ENCODE measurements at places on chromosomes 5 and 9.

DNA sequence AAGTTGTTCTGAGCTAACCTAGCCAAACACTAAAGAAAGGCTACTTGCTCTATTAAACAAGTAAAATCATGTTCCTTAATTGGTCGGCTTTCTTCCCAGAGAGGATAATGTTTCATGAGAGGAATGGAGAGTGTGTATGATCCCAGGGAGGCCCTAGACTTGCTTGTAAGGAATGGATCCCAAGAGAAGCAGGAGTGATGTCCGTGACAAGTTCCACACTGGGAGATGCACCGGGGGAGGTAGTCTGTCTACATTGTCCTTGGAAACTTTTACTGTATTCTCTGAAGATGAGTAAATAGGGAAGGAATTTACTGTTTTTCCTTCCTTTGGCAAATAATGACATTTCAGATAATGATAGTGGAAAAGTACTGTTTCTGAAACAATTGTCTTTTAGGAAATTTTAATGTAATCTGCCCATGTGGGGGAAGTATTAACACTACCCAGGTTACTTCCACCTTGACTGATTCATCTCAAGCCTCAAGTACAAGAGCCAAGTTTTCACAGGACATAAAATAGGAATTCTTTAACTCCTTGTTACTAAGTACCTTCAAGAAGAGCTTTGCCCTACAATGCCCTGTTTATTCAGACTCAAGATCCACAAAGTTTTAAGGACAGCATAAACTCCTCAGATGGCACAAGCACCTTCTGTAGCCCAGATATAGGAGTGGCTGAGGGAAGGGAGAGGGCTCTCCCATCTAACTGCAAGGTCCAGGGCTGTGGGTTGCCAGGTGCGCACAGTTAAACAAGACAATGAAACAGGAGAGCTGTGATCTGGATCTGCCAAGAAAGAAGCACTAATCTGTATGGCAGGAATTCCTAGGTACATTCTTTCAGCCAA, 152.1 kb downstream of the GNA14 start:
- no peak for DNase-seq

GRCh38 chr9:35798658-35799374, 7.4 kb downstream of the NPR2 start:
- no peak for DNase-seq

GRCh38 chr5:1943481-1943880, 60.8 kb upstream of the IRX4 start:
- no peak for DNase-seq

DNA sequence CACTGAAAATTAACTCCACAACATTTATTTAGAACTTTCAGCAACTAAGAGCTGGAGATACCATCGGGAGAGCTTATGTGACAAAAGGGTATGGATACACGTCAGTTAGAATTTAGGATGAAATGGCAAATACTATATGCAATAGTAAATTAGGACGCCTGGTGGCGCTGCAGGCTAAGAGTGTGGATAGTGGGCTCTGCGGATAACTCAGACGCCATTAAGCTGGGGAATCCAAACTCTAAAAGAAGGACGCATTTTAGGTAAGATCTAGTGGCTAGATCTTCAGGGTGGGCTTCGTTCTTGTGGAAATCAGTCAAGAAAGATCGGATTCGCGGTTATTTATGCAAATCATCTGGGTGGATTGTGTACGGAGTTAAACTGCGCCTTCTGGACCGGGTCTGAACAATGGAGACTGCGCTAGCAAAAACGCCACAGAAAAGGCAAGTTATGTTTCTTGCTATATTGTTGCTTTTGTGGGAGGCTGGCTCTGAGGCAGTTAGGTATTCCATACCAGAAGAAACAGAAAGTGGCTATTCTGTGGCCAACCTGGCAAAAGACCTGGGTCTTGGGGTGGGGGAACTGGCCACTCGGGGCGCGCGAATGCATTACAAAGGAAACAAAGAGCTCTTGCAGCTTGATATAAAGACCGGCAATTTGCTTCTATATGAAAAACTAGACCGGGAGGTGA, at the start of gene PCDHB5:
Gene PCDHB5 (plus strand): TSS at position 177 of the 688 bp plus-strand sequence. CDS start 229 bp downstream, at position 406.
- DNase-seq = no peak

DNA sequence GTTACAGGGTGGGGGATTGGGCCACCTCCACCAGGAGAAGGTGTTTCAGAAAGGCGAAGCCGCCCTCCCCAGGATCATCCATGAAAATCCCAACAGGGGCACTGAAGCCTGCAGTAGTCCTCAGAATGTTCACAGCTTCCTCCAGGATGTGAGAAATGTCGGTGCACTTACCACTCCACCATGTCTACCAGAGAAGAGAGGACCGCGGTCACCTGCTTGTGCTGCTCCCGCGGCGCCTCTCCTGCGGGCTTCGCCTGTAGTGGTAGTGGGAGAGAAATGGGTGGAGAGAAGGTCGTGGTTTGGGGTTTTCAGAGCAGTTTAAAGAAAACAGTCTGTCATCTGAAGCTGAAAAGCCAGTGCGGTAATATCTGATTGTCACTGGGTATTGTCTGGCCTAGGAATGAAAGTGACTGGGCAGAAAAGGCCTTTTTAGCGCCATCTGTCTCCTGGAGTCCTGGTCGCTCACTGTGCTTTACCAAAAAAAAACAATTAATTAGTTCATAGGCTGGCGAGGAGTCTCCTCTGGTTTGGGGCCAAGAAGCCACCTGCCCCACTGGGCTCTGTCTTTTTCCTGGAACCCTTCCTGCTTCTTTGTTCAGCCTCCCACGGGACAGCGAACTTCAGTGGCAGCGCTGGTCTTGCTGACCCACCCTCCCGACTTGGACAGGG, 23.0 kb upstream of the PPP1R26 start:
- DNase-seq = no peak

DNA sequence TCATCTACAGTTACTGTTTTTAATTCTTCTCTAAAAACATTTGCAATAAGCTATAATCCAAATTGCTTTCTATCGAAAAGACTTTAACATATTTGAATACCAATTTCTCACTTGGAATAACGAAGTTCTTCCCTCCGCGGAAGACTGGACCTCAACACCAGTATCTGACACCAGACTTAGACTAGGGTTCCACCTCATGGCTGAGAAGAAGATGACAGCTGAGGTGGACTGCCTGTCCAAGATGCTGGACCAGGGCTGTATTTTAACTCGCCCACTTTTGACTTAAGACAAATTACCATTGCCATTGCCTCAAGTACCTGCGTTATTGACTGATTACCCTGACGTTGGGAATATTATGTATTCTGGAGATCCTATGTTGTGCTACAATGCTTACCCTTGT, 34.1 kb downstream of the ZMAT2 start:
- DNase-seq = no peak

DNA sequence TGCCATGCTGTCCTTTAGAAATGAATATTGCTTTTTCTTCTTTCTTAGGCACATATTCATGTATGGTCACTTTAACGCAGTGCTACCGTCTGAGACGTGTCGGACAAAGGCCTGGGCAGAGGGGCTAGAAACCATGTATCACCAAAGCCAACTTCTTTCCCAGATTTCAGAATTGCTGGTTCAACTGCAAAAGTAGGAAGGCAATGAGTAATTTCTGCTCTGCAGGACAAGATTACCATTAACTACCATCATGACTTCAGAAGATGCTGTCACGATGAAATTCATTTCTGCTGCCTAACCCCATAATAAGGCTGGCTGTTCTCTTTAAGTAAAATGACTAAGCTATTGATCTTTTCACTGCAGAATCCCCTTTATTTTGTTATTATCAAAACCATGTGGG, 306.7 kb downstream of the PDE4D start:
- DNase-seq = no peak

- no peak for DNase-seq
Observed at GRCh38 chr5:181260720-181261319, at the start of gene TRIM52. TRIM52 (minus strand) TSS chr5:181261143; CDS start chr5:181260813, 330 bp downstream.

- no peak for DNase-seq
Observed at GRCh38 chr5:179209359-179210150, 135.7 kb downstream of the ADAMTS2 start.

- no peak for DNase-seq
Observed at GRCh38 chr5:83474991-83475390, 3.4 kb downstream of the VCAN start.
